ENCODE measurements at places on chromosomes 4 and X.

GRCh38 chr4:104919406-104919805, 227.3 kb upstream of the TET2 start:
- no peak for DNase-seq

GRCh38 chr4:61890321-61890720, 690.2 kb downstream of the ADGRL3 start:
- no peak for DNase-seq

DNA sequence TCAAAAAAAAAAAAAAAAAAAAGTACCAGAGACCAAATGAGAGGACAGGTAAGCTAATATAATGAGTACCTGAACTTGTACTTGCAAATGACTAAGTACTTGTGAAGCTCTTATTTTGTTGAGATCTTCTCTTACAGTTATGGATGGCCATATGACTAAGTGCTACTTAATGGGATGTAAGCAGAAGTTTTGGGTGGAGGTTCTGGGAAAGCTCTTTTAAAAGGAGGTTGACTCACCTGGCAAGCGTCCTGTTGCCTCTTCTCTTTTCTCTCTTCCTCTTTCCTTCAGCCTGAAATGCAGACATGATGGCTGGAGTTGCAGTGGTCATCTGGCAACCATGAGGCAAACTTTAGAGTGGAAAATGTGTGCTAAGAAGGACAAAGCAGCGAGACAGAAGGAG, 36.9 kb upstream of the MED14 start:
- no peak for DNase-seq

DNA sequence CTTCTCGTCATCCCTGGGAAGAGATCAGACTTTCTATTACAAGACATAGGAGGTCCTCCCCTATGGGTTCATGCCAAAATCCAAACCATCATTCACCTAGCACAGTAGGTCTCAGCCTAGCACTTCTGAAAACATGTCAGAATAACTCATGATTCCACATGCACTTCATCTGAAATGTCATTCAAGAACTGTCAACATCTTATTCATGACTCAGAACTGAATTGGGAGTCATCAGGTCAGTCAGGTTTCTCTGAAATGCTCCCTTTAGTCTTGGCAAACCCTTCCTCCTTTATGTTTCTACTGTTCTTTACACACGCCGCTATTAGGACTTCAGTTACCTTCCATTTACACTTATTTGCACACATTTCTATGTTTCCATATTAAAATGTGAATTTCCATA, 67.2 kb downstream of the ANTXR2 start:
- no peak for DNase-seq

- no peak for DNase-seq
These were observed 476 bp upstream of the GDI1 start for GRCh38 chrX:154436374-154436982.

GRCh38 chr4:70863099-70863790, 23.6 kb upstream of the GRSF1 start:
- no peak for DNase-seq

DNA sequence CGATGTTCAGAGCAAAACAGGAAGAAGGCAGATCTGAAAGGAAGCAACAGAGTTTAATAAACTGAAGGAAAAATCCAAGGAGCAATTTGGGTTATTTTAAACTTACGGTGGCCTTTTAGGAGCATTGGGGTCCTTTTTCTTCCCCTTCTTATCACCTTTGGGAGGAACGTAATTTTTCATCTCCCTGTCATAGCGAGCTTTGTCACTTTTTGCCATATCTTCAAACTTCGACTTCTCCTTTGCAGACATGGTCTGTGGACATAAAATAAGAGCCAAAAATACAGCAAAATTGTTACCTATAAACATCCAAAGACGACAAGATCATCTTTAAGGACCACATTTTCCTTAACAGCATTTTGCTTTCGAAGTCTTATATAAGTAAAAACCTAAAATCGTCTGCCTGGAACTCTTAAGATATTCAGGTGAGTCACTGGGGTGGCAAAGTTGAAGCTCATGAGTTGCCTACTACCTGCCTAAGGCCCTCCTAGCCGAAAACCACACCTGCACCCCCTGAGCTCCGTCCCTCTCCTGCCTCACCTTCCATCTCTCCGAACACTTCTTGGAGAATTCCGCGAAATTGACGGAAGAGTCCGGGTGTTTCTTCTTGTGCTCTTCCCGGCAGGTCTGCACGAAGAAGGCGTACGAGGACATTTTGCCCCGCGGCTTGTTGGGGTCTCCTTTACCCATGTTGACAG, 1.0 kb downstream of the HMGB2 start:
- no peak for DNase-seq

GRCh38 chr4:135120195-135120594, 918.6 kb upstream of the PABPC4L start:
- DNase-seq: no peak

GRCh38 chr4:62156205-62156604, 956.1 kb downstream of the ADGRL3 start:
- DNase-seq: no peak

DNA sequence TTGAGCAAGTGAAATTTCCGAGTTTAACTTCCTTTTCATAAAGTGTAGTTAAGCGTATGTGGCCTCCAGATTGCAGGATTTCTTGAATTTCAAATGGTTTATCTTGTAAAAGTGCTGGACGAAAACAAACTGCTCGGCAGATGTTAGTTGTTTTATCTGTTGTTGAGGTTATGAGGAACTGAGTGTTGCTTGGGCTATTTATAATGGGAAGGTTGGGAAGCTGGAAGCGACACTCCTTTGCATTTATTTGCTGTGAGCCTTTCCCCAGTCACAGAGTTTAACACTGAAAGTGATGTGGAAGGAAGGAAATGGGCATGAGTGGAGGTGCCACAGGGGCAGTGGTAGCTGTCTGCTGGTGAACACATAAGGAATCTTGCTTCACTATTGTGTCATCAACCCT, 284.9 kb downstream of the PCDH7 start:
- no peak for DNase-seq

GRCh38 chrX:132999209-132999608, 40.8 kb upstream of the HS6ST2 start:
- no peak for DNase-seq
